Breast epithelium (tissue), 4 donors: ENCODE measurements at places on chromosomes 16 and 17.

GRCh38 chr17:82794781-82795482 lies 43.1 kb downstream of the TBCD start:
- no peak for DNase-seq

DNA sequence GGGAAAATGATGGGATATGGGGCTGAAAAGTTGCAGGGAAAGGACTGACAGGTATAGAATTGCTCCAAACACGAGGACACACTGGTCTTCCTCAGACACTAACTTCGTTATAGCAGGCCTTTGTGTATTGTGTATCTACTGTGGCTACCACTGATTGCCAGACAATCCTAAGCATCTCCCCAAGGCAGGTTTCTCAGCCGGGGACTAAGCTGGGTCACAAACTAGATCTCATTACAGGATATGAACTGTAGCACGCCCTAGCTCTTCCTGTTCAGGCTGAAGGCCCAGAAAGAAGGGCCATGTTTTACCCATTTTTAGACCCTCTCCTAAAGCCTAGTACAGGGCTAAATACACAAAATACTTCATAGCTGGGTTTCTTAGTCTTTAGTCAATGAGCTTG lies 5.1 kb upstream of the RANGRF start:
- DNase-seq = no peak

DNA sequence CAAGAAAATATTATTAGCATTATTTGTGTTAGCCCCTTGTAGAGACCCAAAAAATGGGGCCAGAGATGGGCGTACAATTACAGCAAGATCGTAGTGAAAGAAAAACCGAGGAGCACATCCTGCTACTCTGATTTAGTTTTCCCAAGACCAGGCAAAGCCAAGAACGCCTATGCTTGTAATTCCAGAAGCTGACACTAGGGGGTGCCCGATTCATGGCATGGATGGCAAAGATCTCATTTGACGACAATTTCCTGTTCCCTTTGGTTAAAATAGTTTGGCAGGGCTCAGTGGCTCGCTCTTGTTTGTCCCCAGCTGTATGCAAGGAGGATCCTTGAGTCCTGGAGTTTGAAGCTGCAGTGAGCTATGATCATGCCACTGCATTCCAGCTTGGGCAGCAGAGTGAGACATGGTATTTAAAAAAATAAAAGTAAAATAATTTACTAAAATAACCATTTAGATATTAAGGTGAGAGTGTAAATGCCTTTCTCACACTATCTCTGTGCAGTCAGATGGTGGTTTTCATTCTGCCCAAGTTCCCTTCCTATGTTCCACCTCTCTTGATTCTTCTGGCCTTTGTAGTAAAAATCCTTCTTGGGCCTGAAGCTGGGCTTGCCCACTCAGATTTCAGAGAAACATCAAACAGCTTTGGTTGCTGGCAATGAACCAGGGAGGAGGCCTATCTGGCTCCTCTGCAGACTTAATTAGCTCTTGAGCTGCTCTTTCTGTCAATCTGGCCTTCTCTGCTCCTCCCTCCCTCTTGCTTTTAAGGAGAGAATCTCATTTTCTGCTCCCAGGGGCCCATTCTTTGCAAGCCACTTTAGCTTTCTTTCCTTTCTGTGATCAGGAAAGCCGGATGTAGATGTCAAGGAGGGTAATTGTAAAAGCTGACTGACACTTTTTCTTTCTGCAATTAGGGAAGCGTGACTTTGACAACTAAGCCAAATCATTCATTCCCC lies 31.2 kb downstream of the TMEM238L start:
- peak; percentile 38 for DNase-seq

- no peak for DNase-seq
These were observed 43.9 kb upstream of the RCVRN start for GRCh38 chr17:9948928-9949327.

DNA sequence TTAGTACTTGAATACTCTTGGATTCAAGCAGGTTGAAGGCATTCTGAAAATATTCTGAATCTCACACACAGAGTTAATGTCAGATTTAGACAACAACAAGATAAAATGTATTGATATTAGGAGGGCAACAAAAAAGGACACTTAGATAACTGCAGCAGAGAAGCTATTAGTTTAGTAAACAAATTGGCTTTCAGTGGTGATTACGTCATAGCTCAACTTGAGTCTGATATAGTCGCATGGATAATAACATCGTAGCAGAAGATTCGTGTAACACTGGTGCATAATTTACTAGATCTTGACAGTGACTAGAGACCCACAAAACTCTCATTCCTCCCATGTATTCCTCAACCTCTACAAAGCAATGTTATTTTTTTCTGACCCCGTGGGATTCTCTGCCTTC lies 268.3 kb downstream of the KCNJ2 start:
- DNase-seq = no peak

DNA sequence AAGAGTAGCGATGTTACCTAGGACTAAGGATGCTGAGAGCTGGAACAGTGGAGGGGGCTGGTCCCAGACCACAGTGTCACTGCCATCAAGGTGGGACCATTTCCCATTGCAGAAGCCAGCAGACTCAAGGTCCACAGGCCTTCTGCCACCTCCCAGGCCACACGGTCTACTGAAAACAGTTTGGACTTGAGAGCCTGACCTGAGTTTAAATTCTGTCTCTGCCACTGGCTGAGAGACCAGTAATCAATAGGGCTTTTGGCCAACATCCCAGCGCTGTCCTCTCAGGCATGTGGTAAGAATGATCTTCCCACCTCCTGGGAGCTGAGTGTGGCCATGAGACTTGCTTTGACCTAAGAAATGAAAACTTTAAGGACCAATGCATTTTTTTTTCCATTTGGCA lies 331.4 kb upstream of the CDH5 start:
- DNase-seq = no peak

DNA sequence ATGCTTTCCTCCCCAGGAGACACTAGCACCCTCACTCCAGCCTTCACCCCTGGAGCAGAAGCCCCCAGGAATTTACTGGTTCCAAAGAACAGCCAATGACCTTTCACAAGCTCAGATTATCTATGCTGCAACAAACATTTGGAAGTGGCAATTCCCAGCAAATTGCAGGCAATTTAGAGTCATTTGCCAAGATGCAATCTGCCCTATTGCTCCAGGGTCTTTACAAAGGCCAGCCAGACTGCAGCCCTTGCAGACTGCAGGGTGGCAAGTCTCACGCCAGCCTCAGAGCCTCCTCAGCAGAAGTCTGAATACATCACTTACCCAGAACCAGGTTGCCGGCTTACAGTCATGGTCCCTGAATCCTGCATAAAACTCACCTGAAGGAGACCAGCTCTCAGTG lies 21.8 kb downstream of the AXIN1 start:
- DNase-seq = no peak

GRCh38 chr16:11278681-11279628 lies 2.2 kb downstream of the PRM1 start:
- DNase-seq = no peak

GRCh38 chr16:55756963-55757362 lies 75.9 kb downstream of the CES1 start:
- DNase-seq = no peak

- DNase-seq = no peak
These were observed 20.9 kb downstream of the IRX3 start for GRCh38 chr16:54265575-54266107.

GRCh38 chr16:85363881-85364280 lies 249.2 kb upstream of the GSE1 start:
- DNase-seq = no peak

GRCh38 chr16:85829171-85829719 lies 29.8 kb downstream of the COX4I1 start:
- DNase-seq = no peak

DNA sequence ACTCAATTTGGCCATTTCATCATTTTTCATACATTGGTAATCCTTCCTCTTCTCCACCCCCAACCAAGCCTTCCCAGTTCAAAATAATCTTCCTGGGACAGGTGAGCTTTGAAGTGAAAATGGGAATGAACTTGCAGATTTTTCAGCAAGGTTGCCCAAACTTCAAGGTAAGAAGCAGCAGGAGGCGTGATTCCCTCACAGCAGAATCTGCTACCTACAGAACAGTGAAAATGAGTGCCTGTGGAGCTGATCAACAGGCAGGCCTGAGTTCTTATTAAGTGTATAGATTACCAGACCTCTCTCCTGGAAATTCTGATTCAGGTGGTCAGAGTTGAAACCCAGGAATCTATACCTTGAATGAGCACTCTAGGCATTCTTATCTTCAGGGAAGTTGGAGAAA lies 356.6 kb downstream of the RBFOX1 start:
- no peak for DNase-seq

DNA sequence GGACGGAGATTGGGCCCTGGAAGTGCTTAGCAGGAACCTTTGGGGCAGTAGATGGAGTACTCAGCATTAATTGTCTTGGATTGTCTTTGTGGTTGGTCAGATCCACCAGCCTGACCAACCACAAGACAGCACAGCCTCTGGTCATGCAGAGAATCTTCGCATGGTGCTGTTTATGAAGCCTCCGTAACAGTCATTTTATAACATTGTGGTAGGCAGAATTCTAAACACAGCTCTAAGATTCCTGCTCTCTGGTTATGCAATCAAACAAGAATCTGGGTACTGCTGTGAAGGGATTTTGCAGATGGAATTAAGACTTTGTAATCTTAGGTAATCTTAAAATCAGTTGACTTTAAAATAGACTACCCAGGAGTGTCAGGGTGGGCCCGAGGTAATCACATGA lies 312.2 kb upstream of the GOT2 start:
- DNase-seq = no peak

DNA sequence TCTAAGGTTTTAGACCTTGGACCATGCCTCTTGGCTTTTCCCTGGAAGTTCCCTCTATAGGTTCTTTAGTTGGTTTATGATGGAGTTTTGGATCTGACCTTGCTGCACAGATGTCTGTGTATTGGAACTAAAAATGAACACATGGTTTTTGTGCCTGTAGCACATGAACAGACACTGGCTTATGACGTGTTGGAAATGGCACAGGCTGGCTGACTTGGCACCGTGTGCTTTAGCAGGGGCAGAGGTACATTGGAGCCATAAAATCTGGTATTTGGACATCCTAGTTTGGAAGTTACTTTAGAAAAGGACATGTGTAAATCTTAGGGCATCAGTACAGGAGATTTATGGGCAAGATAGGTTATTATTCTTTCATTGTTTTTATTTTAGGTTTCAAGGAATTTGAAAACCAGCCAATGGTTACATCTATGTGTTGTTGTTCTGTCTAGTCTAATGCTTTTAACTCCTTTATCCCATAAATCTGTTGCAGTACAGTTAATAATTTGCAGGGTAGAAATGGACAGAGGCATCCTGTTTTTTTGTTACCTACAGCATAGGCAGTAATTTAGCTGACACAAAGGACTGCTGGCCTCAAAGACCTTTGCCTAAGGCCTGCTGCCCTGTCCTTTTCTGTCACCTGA lies 6.0 kb downstream of the SOCS7 start:
- no peak for DNase-seq

DNA sequence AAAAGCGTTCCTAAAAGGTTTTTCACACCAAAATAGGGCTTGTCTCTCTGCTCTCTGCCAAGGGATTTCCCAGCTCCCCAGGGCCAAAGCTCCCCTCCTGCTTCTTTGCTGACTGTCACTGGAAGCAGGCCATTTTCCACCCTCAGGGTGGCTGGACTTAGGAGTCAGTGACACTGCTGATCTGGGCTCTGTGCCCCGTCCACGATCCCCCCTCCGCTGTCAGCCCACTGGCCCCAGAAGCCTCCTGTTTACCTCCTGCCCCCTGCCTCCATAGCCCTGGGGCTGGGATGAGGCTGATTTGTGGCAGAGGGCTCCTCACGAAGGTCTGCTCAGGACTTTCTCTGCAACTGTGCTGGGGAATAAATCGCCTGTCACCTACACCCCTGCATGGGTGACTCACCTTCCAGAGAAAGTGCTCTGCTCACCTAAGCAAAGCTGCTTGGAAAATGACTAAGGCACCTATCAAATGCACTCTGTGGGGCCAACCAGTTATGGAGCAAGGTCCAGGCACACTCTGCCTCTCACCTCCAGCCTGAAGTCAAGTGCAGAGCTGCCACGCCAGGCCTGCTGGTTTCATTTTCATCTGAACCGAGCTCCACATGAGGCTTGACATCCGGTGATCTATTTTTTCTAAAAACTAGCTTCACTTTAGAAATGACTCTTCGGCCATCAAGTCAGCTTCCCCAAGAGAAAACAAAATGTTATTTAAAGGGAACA lies 4.9 kb downstream of the MAP3K14 start:
- DNase-seq = peak; percentile 68

GRCh38 chr16:27355610-27356009 lies 41.8 kb downstream of the IL4R start:
- no peak for DNase-seq

GRCh38 chr17:74361230-74362068 lies at the start of gene BTBD17:
TSS of gene BTBD17 (minus strand) at chr17:74361868. CDS start at chr17:74361819, 49 bp downstream.
- DNase-seq = no peak

GRCh38 chr16:87575027-87575804 lies 27.1 kb upstream of the JPH3 start:
- no peak for DNase-seq

GRCh38 chr16:57060323-57061083 lies 31.9 kb upstream of the CPNE2 start:
- DNase-seq = no peak

DNA sequence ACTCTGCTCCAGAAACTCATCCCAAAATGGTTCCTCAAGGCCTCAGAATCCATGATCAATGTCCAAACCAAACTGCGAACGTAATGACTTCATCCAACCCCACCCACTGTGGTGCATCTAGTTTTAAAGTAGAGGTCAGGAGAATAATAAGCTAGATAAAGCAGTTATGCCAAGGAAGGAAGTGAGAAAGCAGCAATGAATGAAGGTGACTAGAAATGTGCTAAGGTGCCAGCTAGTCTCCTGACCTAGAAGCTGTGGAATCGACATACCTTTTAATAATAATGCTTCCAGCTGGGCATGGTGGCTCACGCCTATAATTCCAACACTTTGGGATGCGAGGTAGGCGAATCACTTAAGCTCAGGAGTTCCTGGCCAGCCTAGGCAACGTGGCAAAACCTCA lies 99.2 kb downstream of the SMG6 start:
- DNase-seq = no peak

- DNase-seq = no peak
These were observed 36.1 kb downstream of the CMIP start for GRCh38 chr16:81480606-81481206.

DNA sequence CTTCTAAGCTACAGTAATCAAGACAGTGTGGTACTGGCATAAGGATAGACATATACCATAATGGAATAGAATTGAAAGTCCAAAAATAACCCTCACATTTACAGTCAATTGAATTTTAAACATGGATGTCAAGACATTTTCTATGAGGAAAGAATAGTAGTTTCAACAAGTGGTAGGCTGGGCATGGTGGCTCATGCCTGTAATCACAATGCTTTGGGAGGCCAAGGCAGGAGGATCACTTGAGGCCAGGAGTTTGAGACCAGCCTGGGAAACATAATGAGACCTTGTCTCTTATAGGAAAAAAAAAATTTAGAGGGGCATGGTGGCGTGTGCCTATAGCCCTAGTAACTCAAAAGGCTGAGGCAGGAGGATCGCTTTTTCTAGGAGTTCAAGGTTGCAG lies 122.8 kb upstream of the TBX2 start:
- DNase-seq = no peak

DNA sequence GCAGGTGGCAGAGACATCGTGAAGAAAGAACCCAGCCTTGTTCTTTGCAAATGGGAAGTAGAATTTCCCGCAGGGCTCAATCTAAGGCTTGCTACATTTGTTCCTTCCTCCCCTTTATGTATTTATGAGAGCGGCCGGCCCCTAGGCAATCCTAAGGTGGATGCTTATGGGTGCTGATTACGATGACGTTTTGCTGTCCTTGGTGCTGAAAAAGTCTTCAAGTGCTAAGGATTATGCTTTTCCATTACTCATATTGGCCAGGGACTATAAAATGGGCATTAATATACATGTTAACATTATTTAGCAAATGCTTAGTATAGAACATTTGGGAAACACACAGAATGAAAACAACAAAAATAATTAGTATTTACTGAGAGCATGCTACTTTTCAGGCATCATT lies 313.3 kb upstream of the XYLT1 start:
- no peak for DNase-seq

- DNase-seq = no peak
These were observed 187.0 kb upstream of the CDH13 start for GRCh38 chr16:82439678-82440293.
